K562 (cell line): ENCODE measurements at places on chromosomes 2 and 18. TPM values are rescaled to one million over a fixed set of nuclear protein-coding genes. Genes with fewer than 3 reads are reported as not detected.

- H3K27ac ChIP-seq, result no peak overlapping the region
- no peaks in the 10 kb centered on the region for H3K4me1 ChIP-seq
- H3K27me3 ChIP-seq, result no peaks in the 10 kb centered on the region
- H3K36me3 ChIP-seq, result no peaks in the 10 kb centered on the region
These were observed 182.4 kb downstream of the PTPRM start for GRCh38 chr18:7749510-7749981.

The ZNF513 gene
- total RNA-seq, result 8.5 and 9.9 TPM in 2 replicates

DNA sequence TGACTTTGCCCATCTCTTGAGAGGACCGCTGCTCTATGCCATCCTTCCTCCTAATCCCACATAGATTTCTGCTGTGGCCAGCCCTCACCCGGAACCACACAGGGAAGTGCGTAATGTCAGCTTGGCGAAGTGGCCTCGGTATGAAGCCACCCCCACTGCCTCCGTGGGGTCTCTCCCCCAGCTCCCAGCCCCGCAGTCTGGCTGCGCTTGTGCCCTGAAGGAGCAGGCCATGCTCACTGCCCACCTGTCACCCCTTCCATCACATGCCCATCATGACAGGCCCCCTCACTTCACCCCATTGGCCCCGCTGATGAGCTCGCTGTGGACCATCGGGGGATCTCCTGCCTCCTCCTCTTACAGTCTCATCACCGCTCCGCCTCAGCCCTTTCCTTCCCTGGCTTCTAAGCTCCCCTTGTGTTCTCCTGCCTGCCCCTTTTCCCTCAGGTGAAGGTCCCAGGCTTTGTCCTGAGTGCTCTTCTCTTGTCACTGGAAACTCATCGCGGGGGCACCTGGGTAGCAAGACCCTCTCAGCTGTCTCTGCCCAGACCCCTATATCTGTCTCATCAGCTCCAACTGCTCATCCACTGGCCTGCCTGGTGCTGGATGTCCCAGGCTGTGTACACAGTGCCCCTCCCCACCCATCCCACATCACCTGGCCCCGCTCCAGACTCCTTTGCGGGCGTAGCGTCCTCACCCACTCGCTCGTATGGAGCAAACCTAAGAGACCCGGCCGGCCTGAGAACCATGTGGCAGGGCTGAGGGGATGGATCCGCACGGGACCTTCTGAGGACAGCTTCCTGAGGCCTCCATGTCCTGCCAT is 81.7 kb downstream of the GLI2 start:
- H3K27me3 ChIP-seq, result peaks cover 30% of the 10 kb centered on the region
- H3K4me1 ChIP-seq, result 0 out of 2 replicates have a peak, but pooled peaks cover 3% of the 10 kb centered on the region
- no peaks in the 10 kb centered on the region for H3K36me3 ChIP-seq
- H3K27ac ChIP-seq, result no peak overlapping the region
- no peak overlapping the region for H3K4me3 ChIP-seq

DNA sequence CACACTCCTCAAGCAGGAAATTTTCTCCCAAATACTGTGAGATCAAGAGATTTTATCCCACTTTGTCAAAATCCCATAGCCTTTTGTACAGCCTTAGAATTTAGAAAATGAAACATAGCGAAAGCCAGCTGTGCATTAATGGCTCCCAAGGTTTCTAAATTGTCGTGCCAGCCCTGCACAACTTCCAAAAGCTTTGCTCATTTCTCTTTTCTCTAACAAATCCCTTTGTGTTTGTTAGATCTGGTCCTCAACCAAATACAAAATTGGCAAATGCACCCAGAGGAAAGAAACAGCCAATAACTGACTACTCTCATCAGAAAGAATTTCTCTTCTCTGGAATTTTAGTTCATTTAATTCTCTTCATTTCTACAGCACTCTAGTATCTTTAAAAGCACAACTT is 361.1 kb downstream of the INSIG2 start:
- no peak overlapping the region for H3K4me3 ChIP-seq
- no peaks in the 10 kb centered on the region for H3K4me1 ChIP-seq
- H3K27me3 ChIP-seq, result no peaks in the 10 kb centered on the region
- H3K36me3 ChIP-seq, result no peaks in the 10 kb centered on the region
- DNase-seq, result no peak
- H3K27ac ChIP-seq, result no peak overlapping the region

The IKZF2 gene
- 0.47 and 0.65 TPM in 2 replicates for total RNA-seq

GRCh38 chr2:47243596-47244323 is 88.7 kb upstream of the STPG4 start:
- H3K4me1 ChIP-seq, result peaks cover 12% of the 10 kb centered on the region; the same call in 1 of the 2 replicates
- DNase-seq, result no peak
- H3K27me3 ChIP-seq, result no peaks in the 10 kb centered on the region
- no peak overlapping the region for H3K27ac ChIP-seq
- H3K36me3 ChIP-seq, result no peaks in the 10 kb centered on the region

The UGT1A4 gene
- total RNA-seq, result not detected in 2 replicates

GRCh38 chr2:195570329-195570728 is 86.7 kb upstream of the SLC39A10 start:
- H3K4me3 ChIP-seq, result no peak overlapping the region
- H3K36me3 ChIP-seq, result no peaks in the 10 kb centered on the region
- H3K27me3 ChIP-seq, result no peaks in the 10 kb centered on the region
- no peak for DNase-seq
- no peak overlapping the region for H3K27ac ChIP-seq

DNA sequence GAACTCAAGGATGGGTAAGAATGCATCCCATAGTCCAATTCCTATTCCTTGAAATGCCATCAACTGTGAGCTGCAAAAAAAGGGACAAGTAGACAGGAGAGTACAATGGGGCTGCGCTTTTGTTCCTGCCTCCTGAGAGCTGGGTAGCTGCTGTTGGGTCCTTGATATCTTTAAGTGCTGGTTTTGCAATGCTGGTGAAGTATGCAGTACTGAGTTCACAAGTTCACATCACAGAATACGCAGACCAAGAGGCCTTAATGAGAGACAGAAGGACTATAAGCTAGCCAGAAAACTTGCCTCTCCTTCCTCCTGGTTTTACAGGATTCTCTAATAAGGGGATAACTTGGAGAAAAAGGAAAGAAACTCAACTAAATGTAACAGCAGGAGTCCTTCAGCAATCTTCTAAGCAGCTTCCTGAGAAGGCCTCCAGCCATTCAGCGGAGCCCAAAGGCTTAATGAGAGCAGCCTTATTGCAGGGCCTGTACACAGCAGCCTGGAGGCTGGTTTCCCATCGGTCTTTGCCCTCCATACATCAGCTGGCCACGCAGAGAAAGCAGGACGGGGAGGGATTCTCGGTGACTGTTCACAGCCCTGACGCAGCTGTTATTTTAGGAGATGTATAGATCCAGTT is 293.1 kb downstream of the CDCA7 start:
- peaks cover 5% of the 10 kb centered on the region; the same call in 1 of the 3 replicates for H3K27me3 ChIP-seq
- no peak overlapping the region for H3K4me3 ChIP-seq
- no peaks in the 10 kb centered on the region for H3K36me3 ChIP-seq

DNA sequence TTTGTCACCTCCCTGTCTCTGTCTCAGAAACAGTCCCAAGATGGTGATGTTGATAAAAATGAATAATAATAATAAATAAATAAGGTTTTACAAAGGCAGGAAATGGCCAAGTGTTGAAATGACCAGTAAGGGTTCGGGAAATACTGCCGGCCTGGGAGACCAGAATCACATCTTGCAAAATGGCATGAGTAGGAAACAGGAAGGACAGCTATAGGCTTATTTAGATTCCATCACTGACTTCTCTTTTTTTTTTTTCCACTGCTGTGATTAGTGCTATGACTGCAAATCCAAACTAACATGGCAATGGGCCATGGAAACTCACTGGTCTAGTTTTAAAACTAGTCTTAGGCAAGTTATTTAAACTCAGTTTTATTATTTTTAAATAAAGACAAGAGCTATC is 60.6 kb downstream of the SCN1A start:
- DNase-seq, result no peak
- H3K36me3 ChIP-seq, result no peaks in the 10 kb centered on the region
- H3K4me1 ChIP-seq, result no peaks in the 10 kb centered on the region
- no peaks in the 10 kb centered on the region for H3K27me3 ChIP-seq
- H3K27ac ChIP-seq, result no peak overlapping the region
- H3K4me3 ChIP-seq, result no peak overlapping the region

The ASB1 gene
- total RNA-seq, result 35.5 and 37.7 TPM in 2 replicates

DNA sequence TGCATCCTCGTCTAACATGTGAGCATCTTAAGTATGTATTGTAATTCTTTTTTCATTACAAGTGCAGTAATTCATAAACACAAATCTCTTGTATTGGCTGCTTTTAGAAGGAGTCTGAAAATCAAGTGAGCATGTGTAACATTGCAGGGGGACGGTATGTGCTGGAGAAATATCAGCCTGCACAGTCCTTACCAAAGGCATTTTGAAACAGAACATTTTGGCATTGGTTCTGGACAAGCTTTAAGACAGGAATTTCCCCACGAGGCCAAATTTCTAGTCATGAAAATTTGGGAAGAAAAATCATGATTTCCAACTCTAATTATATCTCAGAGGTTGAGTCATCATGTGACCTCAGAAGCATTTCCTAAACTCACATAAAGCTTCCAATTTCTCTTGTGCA is 24.7 kb upstream of the NRP2 start:
- H3K27me3 ChIP-seq, result no peaks in the 10 kb centered on the region
- no peaks in the 10 kb centered on the region for H3K36me3 ChIP-seq
- H3K4me1 ChIP-seq, result no peaks in the 10 kb centered on the region
- H3K27ac ChIP-seq, result no peak overlapping the region
- DNase-seq, result no peak
- H3K4me3 ChIP-seq, result no peak overlapping the region

GRCh38 chr2:25170888-25171287 is 2.5 kb upstream of the POMC start:
- no peak overlapping the region for H3K4me3 ChIP-seq
- H3K27ac ChIP-seq, result no peak overlapping the region
- no peaks in the 10 kb centered on the region for H3K36me3 ChIP-seq
- no peaks in the 10 kb centered on the region for H3K4me1 ChIP-seq
- H3K27me3 ChIP-seq, result peaks cover 29% of the 10 kb centered on the region

- no peaks in the 10 kb centered on the region for H3K36me3 ChIP-seq
- H3K27ac ChIP-seq, result no peak overlapping the region
- no peaks in the 10 kb centered on the region for H3K4me1 ChIP-seq
These were observed 392.0 kb upstream of the LYPD1 start for GRCh38 chr2:133061874-133062593.

The C2orf78 gene
- total RNA-seq, result 0.18 and 0.22 TPM in 2 replicates

GRCh38 chr2:219084791-219085190 is 24.1 kb upstream of the IHH start:
- no peaks in the 10 kb centered on the region for H3K27me3 ChIP-seq
- H3K4me3 ChIP-seq, result no peak overlapping the region
- H3K4me1 ChIP-seq, result no peaks in the 10 kb centered on the region
- H3K27ac ChIP-seq, result no peak overlapping the region

The METAP1D gene
- 9.9 and 10.8 TPM in 2 replicates for total RNA-seq

DNA sequence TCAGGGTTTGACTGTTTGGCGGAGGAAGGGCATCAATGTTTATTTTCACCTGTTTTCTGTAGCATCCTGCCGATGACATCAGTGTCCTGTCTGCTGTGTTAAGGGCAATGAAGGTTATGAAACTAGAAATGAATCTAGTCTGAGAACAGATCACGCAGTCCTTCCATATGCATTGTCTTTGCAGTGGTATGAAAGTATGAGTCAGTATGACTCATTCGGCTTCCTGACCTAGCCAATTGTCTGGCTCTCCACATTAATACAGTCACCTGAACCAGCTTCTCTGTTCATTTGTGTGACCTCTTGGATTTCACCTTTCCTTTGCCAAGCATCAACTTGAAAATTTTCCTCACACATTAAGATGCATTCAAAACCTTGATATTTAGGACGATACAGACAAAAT is 353.8 kb downstream of the RND3 start:
- peak; percentile 13 for DNase-seq
- H3K27me3 ChIP-seq, result no peaks in the 10 kb centered on the region
- H3K36me3 ChIP-seq, result no peaks in the 10 kb centered on the region
- H3K27ac ChIP-seq, result no peak overlapping the region
- H3K4me1 ChIP-seq, result no peaks in the 10 kb centered on the region

DNA sequence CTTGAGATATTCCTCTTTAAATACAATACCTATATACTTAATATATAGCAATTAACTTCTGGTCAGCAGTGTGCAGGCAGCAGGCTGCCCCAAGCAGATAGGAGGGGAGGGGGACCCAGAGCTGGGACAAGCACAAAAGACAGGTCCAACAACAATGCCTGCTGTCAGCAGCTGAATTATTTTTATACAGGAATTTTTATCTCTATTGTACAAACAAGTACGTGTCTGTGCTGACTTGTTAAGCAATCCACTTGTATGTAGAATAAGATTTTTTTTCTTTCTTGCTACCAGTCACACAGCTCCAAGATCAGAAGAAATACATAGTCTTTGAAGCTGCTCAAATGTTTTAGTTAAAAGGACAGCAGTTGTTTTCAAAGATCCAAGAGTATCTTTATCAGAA is 16.7 kb downstream of the BCL11A start:
- no peaks in the 10 kb centered on the region for H3K36me3 ChIP-seq
- no peak overlapping the region for H3K27ac ChIP-seq
- DNase-seq, result no peak
- H3K27me3 ChIP-seq, result peaks cover 9% of the 10 kb centered on the region
- no peak overlapping the region for H3K4me3 ChIP-seq

DNA sequence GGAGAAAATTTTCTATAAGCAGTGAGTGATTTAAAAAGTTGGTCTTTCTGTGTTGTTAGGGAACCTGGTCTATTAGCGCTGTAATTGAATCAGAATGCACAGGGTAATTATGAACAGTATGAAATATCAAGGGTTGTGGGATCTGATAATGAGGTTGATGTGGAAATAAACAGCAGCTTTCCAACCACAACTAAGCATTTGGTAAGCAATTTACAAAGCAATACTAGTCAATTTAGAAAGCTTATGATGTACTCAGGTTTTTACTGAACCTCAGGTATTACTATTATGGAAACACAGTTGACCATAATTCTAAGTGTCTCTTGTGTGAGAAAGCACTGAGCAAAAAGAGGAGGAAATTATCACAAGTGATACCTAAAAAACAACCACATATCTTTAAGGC is 11.0 kb upstream of the SMCHD1 start:
- no peak overlapping the region for H3K4me3 ChIP-seq
- no peak for DNase-seq
- no peaks in the 10 kb centered on the region for H3K4me1 ChIP-seq
- H3K36me3 ChIP-seq, result no peaks in the 10 kb centered on the region
- H3K27me3 ChIP-seq, result no peaks in the 10 kb centered on the region
- H3K27ac ChIP-seq, result no peak overlapping the region

The FOSL2 gene
- total RNA-seq, result 2.9 and 3.1 TPM in 2 replicates

DNA sequence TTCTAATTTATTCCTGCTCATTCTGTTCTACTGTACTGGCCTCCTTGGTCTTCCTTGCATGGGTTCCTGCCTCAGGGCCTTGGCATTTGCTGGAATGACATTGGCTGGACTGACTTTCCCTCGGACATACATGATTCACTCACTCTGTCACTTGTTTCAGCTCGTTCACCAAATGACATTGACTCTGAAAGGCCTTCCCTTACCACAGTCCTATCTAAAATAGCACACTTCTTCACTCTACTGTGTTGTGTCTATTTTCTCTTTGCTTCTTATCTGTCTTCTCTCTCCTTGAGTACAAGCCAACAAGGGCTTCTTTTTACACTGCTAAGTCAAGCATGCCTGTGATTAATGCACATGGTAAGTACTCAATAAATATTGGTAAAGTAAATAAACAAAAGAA is 65.6 kb downstream of the SCG2 start:
- no peak for DNase-seq
- H3K27me3 ChIP-seq, result no peaks in the 10 kb centered on the region
- H3K4me3 ChIP-seq, result no peak overlapping the region
- H3K36me3 ChIP-seq, result no peaks in the 10 kb centered on the region
- no peak overlapping the region for H3K27ac ChIP-seq

GRCh38 chr2:229650901-229651300 is 63.5 kb downstream of the DNER start:
- H3K27me3 ChIP-seq, result no peaks in the 10 kb centered on the region
- H3K27ac ChIP-seq, result no peak overlapping the region
- DNase-seq, result no peak

GRCh38 chr2:61091485-61091884 is 25.8 kb downstream of the SANBR start:
- H3K27ac ChIP-seq, result no peak overlapping the region
- H3K4me1 ChIP-seq, result no peaks in the 10 kb centered on the region
- H3K27me3 ChIP-seq, result no peaks in the 10 kb centered on the region
- H3K36me3 ChIP-seq, result 0 out of 3 replicates have a peak, but pooled peaks cover 2% of the 10 kb centered on the region
- DNase-seq, result no peak
